ENCODE measurements at places on chromosomes 4 and X. TPM values are rescaled to one million over a fixed set of nuclear protein-coding genes. Genes with fewer than 3 reads are reported as not detected.

PPP2R2C gene
- total RNA-seq = 0.27 TPM

DNA sequence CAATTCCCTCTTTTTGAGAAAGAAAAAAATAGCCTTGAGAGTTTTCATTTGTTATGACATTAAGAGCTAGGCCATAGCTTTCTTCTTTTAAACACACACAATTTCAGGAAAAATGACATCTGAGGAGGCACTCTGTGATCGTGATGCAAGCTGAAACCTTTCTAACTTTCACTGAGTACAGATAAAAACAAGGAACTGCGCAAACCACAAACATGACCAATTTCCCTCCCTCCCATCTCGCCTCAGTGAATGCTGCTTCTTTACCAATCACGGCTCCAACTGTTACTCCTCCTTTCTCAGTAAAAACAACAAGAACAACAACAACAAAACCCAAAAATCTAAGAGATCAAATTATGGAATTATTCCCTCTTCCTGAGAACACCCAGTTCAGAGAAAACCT is 626.8 kb downstream of the TLL1 start:
- no peak for DNase-seq

AKAP4 gene
- total RNA-seq = not detected

DNA sequence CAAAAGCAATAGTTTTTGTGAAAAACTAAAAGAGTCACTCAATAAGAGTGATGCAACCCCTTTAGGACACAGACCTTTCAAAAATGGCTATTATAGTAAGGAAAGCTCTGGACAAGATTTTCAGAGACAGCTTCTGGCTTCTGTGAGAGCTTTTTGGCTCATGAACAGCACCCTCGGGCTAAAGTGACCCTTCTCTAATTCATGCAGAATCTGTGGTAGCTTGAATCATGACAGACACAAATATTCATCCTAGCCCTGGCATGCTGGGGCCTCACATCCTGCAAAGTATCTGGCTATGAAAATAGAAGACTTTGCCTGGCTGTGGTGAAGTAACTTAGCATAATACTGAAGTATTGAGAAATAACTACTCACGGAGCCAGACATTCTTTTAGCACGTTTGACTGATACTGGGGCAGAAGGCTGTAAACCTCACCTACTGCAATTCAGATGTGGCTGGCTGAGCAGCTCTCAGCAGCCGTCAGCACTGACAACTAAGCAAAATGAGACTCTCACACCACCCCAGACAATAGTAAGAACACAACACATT is 327.3 kb downstream of the MAPK10 start:
- DNase-seq = no peak

DNA sequence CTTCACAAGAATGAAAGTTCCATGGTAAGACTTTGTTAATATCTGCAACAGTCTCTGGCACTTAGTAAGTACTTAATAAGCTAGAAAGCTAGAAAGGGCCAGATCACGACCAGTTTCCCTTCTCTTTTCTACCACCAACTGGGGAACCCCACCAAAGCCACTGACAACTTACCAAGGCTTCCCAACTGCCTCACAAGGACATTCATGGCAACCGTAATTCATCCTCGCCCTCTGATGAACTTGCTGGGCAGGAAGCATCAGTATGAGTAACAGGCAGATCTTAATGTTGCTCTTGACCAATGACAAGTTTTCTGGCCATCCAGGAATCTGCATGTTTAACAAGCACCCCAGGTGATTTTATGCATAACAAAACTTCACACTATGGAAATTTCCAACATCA is 23.2 kb upstream of the ZCCHC13 start:
- DNase-seq = no peak

ZNF595 gene
- 5.2 TPM for total RNA-seq

DNA sequence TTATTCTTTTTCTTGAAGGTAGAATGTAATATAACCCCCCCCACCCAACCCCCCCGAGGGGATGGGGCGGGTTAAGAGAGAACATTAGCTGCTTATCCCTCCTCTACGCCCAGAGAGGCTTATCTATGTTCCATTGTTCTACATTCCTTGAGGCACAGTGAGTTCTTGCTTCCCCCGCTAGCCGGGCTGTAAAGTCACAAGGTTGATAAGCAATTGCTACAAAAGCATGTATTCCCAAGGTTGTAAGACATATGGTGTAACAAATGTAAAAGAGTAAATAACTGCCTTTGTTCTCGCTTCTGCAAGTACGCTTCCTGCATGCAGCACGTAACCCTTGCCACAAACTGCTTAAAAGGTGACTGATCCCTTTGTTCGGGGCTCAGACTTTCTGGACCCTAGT is 8.2 kb downstream of the DCAF8L2 start:
- no peak for DNase-seq

CLIC2 gene
- 4.8 TPM for total RNA-seq

GRCh38 chr4:86307432-86307831 is 52.4 kb downstream of the MAPK10 start:
- DNase-seq = no peak

DNA sequence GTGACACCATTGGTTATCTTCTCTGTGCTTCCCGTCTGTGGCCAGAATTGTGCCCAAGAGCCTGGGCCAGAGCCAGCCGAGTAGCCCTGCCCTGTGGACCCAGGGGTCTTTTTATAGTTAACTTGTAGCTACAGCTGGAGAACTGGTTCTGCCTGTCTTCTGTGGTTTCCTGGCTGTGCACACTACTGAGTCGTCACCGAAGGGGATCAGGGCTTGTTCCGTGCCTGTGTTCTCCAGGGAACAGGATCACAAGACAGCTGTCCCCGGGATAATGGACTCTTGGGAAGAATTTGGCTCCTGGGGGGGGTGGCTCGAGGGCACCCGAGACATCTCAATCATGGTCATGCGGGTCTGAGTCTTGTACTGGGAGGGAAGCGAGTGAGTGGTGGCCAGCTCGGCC is 22.1 kb upstream of the OPN1LW start:
- DNase-seq = no peak

MEPE gene
- total RNA-seq = not detected

DNA sequence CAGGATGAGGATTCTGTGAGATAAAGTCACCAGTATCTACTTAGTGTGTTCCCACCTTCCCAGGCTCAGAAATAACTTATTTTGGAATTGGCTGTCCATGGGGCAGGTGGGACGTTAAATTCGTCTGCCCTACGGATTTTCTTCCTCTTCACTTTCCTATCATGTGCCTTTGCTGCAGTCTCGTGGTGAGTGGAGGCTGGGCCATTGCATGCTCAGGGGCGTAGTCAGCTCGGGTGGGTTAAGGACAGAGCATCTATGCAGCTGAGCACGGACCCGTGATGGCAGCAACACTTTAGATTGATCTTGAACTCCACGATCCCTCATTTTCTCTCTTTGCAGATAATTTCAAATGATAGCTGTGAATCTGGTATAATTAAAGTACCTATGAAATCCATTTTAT is 51.5 kb downstream of the CLDN22 start:
- DNase-seq = no peak

GRCh38 chr4:44494810-44495701 is 46.4 kb upstream of the KCTD8 start:
- no peak for DNase-seq

REPS2 gene
- total RNA-seq = 16.7 TPM

DNA sequence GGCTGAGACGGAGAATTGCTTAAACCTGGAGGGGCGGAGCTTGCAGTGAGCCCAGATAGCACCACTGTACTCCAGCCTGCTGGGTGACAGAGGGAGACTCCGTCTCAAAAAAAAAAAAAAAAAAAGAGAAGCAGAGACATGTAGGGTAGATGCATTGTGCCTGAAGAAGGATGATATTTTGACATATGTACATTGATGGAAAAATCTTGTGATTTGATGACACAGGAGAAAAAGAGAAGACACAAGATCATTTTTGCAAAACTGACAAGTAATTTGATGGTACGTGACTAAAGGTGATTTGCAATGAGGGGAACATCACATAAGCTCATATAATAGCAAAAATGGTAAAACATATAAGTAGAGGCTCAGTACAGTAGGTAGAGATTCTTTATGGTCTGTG is 340.1 kb upstream of the FSTL5 start:
- no peak for DNase-seq

DNA sequence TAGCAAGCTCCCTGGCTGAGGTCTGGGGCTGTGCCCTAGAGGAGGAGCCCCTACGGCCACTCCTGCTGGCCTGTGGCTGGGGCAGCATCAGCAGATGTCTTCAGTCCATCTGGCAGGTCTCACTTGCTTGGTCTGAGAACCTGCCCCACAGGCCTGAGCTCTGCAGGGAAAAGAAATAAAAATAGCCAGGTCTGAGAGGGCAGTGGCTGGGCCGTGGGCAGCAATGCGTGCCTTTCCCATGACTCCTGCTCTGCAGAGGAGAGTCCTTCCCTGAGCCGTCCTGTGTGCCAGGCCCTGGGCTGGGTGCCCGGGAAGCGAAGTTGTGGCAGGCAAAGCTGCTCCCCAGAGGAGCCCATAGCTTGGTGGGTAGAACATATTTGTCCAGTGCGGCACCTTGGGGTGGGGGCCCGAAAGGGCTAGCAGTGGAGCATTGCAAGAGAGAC is 11.3 kb upstream of the KIAA0232 start:
- peak; percentile 66 for DNase-seq

ATP8A1 gene
- total RNA-seq = 1.7 TPM

DNA sequence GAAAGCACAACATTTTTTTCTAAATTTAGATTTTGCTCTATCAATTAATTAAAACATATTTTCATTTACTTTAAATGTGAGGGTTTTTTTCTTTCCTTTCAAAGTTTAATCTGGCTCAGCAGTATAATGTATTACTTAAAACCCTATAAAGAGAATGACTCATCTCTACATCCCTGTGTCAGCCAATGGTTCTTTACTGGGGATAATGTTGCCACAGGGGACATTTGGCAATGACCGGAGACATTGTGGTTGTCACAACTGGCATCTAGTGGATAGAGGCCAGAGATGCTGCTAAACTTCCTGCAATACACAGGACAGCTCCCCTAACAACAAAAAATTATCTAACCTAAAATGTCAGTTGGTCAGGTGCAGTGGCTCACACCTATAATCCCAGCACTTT is 53.8 kb downstream of the SYNPO2 start:
- no peak for DNase-seq

DNA sequence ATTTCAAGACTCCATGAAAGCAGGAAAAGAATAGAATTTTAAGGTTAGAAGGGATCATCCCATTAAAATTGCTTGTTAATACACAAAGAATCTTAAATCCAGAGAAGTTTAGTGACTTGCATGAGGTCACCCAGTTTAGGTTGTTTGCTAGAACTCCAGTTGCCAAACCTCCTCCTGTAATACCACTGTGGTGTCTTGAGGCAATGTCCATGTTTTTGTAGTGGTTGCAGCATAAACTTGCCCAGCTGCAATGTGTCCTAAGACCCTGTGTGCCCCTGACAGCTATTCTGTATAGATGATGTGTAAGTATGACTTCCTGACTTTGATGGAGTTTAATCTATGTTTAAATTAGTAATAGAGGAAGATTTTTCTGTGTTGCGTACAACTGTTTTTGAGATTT is 6.3 kb downstream of the SFRP2 start:
- no peak for DNase-seq

DNA sequence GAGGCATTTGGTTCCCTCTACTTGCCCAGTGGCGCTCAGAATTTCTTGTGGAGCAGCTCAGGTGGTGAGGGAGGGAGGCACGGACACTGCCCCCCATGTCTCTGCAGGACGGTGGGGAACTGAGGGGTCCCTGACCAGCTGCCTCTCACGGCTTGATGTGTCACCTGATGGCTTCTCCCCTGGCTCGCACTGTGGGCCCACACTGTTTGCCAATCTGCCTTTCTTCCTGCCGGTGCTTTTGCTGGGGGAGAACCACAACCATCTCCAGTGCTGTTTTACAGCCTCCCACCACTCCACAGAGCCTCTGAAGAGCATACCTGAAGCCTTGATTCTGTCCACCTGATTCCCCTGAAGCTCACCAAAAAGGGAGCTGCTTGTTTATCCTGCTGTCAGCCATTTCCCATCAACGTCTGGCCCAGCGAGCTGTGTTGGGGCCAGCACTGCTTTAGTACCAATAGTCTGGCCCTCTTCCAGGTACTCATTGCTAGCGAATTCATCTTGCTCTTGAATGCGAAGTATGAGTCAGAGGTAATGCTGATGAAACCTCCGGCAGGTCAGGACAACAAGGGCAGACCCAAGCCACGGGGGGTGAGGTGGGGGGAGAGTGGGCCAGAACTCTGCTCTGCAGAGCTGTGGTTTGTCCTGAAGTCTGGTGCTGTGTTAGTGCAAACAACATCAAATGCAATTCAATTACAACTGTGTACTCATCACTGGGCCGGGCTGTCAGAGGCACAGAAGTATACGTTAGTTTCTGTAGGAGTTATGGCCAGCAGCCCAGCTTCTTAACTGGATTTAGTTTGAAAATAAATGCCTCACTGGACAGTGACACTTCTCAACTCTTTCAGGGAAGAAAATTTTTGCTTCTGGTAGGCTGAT is 208.3 kb upstream of the JADE1 start:
- no peak for DNase-seq

DNA sequence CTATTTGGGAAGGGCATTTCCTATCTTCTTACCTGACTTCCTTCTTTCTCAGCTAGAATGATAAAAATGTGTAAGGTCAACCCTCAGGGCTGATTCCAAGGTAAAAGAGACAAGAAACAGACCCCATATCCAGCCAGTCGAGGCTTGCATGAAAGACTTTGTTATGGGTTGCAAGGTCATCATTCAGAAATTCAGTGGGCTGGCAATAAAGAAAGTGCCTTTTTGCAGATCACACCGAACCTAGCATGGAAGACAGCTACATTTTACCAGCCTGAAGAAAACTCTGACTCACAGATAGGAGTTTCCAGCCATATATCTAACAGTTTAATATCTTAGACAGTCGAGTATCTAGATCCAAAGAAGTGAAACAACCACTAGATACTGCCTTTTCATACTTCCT is 87.4 kb downstream of the PDGFC start:
- no peak for DNase-seq

FRMPD4 gene
- total RNA-seq = not detected

GRCh38 chrX:134679221-134679620 is 20.9 kb upstream of the PLAC1 start:
- no peak for DNase-seq

GRCh38 chrX:150842198-150842685 is 56.2 kb downstream of the CD99L2 start:
- peak; percentile 51 for DNase-seq

- no peak for DNase-seq
Measured at GRCh38 chr4:169305173-169305572, 34.4 kb upstream of the SH3RF1 start.

- no peak for DNase-seq
Measured at GRCh38 chr4:95676190-95676589, 127.4 kb upstream of the UNC5C start.

C4orf50 gene
- not detected for total RNA-seq

DNA sequence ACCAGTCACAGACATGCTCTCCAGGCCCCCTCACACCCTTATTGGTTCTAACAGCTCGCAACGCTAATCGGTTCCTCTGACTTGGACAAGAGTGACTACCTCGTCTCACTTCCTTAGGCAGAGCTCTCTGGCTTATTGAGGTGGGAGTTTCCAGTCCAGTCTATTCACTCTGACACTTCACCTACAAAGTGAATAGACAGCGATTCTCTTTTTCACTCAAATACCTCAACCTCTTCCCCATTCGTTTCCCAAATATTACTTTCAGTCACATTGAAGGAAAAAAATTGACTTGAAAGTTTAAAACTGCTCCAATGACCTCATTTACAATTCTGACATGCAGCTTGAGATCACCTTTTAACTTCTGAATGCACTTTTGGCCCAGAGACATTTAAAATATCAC is 17.7 kb downstream of the HELT start:
- no peak for DNase-seq

INPP4B gene
- total RNA-seq = 1.9 TPM

- DNase-seq = no peak
Measured at GRCh38 chr4:87679449-87680169, 29.5 kb downstream of the DMP1 start.

Data from right lobe of liver (tissue), 6 donors.